AG08395 (cell line): ENCODE measurements at places on chromosomes 6 and 20.

DNA sequence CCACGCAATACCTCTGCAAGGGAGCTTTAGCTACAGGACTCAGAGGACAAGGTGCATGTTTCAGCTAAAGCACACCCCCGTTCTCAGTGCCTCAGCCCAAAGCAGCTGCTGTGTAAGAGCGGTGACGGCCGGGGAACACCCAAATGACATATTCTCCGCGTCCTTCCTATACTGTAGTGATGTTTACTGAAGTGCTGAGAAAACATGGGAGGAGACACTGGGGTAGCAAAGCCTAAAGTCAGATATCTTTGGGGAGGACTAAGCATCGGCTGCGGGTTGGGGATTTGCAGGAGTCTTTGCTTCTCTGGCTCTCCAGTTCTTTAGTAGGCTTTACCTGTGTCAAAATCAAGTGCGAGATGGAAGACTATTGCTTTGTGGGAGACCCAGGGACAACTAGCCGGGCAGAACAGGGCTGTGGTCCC is 1.7 kb downstream of the SLC22A23 start:
- no peak for DNase-seq

DNA sequence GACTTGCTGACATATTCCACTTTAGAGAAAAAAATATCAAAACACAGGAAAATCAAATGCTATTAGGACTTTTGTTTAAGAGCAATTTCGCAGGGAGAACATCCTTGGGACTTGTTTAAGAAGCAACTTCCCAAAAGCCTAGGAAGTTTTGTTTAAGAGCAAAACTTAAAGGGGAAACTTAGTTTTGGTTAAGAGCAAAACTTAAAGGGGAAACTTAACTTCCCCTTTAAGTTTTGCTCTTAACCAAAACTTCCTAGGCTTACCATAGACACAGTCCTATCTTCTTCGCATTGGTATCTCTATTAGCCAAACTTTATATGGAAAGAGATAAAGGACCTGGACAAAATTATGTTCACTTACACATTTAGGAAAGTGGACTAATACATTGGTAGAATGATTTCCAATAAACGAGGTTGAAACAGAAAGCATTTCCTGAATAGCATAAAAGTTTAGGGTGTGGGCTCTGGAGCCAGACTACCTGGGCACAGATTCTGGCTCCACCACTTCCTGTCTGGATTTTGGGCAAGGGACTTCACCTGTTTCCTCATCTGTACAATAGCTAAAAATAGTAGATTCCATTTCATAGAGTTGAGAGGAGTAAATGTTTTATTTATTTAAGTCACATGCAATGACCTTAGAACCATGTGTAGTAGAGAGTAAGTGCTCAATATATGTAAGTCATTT is 15.7 kb downstream of the PAQR8 start:
- no peak for DNase-seq

GRCh38 chr6:143539734-143540133 is 28.2 kb upstream of the FUCA2 start:
- no peak for DNase-seq

GRCh38 chr20:35551503-35551902 is 9.6 kb downstream of the ERGIC3 start:
- no peak for DNase-seq

DNA sequence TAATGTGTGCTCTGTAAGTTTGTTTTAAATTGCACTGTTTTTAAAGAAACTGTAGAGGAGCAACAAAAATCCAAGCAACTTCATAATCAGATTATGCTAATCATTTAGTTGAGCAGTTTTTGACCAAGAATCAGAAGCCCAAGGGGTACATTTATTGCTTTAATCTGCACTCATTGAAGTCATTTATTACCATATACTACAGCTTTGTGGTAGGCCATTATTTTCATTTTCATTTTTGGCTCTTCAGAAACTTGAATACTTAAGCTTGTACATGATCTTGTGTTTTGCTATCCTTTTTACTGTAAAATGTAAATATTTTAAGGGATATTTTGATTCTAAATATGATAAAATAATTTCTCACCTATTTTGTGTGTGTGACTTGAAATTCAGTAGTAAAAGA is 78.5 kb downstream of the PHF3 start:
- DNase-seq: no peak

DNA sequence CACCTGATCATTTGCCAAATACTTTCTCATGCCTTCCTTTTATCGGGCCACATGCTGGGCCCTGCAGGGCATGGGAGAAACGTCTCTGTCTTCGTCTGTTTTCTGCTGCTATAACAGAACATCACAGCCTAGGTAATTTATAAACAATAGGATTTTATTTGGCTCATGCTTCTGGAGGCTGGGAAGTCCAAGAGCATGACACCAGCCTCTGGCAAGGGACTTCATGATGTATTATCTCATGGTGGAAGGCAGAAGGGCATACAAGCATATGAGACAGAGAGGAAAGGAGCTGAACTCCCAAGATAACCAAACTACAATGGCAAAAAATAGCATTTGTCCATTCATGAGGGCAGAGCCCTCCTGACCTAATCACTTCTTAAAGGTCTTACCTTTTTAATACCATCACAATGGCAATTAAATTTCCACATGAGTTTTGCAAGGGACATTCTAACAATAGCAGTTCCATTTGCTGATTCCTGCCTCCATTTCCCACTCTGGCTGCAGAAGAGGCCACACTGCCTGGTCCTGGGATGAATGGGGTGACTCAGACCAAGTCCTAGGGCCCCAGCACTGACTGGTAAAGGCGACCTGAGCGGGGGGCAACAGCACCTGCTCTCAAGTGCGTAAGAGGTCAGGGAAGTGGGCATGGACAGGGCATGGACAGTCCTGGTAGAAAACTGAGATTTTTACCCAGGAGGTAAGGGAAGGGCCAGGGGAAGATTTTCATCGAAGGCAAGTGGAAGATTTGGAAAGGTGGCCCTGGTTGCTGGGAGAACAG is 5.1 kb upstream of the ZBP1 start:
- no peak for DNase-seq

GRCh38 chr20:2006452-2007361 is 12.8 kb upstream of the PDYN start:
- DNase-seq: peak; percentile 39

- no peak for DNase-seq
Observed at GRCh38 chr6:85353012-85353411, 96.9 kb upstream of the NT5E start.

GRCh38 chr6:163793011-163793983 is 378.8 kb downstream of the QKI start:
- peak; percentile 52 for DNase-seq

GRCh38 chr20:62439218-62439617 is 11.9 kb upstream of the RBBP8NL start:
- DNase-seq: no peak

DNA sequence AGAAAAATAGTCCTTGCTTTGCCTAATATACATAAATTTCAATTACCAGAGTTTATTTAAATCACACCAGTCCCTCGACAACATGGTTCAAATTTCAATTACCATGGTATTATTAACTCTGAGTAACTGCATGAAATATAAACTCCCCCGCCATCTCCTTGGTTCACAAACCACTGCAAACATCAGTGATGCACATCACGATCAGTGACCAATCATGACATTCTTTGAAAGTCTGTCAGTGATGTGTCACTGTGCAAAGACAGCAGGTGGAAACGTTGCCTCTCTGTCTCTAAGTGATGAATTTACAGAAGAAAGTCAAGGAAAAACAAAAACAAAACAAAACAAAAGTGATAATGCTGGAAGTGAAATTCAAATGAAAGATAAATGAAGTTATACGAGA is 86.7 kb downstream of the TASP1 start:
- DNase-seq: no peak

- no peak for DNase-seq
Observed at GRCh38 chr20:63577317-63577894, 3.4 kb upstream of the HELZ2 start.

- DNase-seq: no peak
Observed at GRCh38 chr6:161891542-161891941, 617.7 kb upstream of the AGPAT4 start.

GRCh38 chr6:152094992-152095592 is 287.6 kb downstream of the ESR1 start:
- DNase-seq: peak; percentile 95

DNA sequence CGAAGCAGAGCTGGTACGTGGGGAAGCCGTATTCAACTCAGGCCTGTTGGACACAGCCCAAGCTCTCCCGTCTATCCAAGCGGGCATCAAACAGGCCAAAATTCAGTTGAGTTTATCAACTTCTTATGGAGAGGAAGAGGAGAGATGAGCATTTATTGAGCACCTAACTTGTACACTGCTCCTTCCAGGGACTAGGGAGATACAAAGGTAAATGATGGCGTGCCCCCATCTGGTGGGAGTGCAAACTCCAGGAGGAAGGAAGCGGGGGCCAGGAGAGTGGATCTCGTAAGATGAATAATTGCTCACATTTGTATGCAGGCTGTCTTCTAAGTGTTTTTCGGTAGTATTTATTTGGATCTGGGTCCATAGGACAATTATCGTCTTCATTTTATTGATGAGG is 146.6 kb downstream of the SOBP start:
- no peak for DNase-seq

GRCh38 chr6:64680446-64680845 is 1026.6 kb downstream of the EYS start:
- DNase-seq: no peak

GRCh38 chr20:2350606-2351005 is 30.1 kb upstream of the TGM6 start:
- DNase-seq: no peak

DNA sequence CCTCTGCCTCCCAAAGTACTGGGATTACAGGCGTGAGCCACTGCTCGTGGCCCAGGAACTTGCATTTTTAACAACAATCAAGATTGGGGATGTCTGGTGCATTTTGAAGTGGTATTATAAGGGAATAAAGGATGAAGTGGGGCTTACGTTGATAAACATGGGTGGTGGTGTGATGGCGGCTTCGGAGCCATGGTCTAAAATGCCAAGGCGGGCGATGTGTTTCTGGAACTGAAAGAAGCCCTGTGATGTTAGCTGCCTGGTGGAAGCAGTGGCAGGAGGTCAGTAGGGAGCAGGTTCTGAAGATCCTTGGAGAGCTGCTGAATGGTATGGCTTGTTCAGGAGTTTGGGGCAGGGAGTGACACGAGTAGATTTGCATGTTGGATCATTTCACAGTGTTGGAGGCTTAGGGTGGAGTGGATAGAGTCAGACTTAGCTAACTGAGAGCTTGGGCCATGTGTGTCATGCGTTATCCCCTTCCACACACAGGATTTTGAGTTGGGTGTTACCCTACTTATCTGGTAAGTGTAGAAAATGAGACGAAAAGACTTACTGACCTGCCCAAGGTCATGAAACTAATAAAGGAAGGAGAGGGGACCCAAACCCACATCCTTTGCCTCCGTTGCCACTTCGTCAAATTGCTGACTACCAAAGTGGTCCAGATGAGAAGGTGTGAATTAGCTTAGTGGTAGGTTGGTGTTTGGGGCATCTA is 1.5 kb downstream of the NELFCD start:
- no peak for DNase-seq

DNA sequence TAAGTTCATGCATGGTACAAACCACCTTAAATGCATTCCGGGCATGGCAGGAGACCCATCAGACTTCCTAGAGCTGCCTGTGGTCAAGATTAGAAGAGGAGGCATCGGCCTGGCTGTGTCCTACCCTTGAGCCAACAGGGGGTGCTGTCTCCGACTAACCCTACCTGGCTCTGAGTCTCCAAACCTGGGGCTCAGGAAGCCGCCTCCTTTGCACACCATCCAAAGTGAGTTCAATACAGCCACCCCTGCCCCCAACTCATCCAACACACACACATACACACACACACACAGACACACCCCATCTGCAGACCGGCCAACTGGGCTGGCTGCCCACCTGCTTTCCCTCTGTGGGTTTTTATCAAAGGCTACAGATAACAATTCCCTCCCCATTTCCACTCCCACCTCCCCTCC is 77.0 kb downstream of the JPH2 start:
- DNase-seq: no peak

- DNase-seq: peak; percentile 65
Observed at GRCh38 chr6:2749969-2750600, 637 bp downstream of the MYLK4 start.

GRCh38 chr20:45444050-45444449 is 25.5 kb upstream of the WFDC2 start:
- DNase-seq: no peak

DNA sequence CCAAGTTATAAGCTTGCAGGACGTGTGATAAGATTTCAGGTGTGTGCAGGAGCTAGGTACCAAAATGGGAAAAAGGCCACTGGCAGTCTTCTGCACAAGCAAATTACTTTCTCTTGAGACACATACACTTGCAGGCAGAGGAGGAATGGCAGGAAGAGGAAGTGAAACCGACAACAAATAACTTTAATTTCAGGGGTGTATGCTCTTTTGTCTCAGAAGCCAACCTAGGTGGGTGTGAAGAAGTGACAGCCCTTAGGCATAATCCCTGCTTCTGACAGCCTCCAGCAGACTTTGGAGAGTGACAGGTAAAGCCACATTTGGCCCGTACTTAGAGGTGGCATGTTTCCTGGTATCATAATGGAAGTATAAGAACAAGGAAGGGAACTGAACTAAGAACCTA is 118.8 kb upstream of the TRAF3IP2 start:
- no peak for DNase-seq

DNA sequence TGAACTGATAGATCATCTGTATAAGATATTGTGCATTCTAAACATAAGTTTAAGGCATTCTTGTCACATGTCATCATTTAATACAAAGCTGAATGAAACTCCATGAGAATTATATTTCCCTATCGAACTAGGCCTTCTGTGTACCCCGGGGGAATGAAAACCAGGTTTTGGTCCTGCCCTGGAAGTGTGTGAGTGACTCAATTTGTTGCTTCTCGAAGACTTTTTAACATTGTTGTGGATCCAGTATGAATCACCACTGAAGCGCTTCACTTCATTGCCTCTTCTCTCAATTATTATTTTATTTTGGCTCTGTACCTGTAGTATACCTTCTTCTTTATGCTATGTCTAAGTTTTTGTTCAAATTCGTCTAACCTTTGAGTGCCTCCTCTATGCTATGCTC is 150.8 kb downstream of the GRIK2 start:
- peak; percentile 15 for DNase-seq

DNA sequence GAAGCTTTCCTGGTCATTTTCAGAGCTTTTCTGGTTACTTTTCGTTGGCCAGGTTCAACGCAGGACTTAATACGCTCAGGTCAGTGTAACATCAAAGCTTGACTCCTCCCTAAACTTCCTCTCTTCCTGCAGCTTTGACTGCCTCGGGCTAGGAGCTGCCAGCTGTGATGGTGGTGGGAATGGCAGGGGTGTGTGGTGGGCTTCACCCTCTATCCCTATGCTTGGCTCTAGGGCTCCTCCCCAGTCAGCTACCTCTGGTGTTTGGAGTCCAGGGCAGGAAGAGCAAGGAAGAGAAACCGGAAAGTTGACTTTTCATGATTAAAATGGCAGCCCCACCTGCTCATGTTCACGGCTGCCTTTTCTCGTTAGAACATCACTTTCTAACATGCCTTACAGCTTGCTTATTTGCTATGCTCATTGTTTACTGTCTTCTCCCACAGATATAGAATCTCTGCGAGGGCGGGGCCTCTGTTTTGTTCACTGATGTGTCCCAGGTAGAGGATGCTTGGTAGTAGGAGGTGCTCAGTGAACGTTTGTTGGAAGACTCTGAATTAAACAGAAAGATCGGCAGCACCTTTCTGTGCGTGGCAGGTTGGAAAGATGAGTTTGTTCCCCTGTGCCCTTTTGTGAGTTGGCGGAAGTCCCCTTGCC is 16.1 kb upstream of the PPP1R14C start:
- DNase-seq: no peak
